ENCODE measurements at places on chromosomes 16 and 17.
A peak's percentile ranks its signal among the peaks of the same experiment; 100 is the strongest.

- DNase-seq = no peak
Measured at GRCh38 chr16:55651841-55652824, 3.7 kb upstream of the SLC6A2 start.

DNA sequence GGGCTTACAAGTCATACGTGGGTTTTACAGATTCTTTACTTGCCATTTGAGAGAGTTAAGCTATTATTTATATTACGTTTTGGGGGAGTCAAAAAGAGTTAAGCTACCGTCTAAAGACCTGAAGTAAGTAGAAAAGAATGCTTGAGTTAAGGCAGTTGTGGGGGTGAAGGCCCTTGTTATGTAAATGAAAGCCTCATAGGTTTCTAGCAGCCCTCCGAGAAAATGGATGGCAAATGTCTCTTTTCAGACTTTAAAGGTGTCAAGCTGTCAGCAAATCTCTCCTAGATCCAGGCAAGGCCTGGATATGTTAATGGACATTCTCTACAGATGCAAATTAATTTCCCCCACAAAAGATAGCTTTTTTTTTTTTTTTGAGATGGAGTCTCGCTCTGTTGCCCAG, 7.2 kb upstream of the EIF4A3 start:
- DNase-seq = no peak

DNA sequence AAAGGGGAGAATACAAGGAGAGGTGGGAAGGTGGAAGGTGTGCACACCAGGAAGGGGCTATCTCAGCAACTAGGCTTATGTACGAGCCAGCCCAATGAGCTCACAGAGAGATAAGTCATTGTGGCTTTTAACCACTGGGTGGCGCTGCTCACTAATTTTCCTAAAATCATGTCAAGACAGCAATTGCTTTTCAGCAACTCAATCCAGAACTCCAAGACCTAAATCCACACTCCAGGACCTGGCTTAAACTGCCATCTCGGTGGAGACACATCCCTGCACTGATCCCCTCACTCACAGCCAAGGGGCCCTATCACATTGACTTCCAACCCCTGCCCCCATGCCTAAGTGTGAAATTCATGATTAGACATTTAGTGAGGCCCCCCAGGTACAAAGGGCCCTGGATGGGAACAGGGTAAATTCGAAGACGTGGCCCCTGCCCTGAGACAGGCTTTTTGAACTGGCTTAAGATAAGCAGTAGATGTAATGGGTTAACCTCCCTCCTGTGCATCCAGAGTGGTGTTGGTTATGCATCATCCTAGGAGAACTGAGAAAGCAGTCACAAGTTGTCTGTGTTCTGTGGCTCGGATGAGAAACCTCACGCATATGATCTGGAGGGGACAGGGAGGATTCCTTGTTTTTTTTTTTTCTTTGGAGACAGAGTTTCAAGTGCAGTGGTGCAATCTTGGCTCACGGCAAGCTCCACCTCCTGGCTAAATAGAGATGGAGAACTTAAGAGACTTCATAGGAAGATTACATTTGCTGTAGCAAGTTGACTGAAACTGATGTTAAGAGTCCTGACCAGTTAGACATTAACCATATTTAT, 11.5 kb downstream of the CCL16 start:
- DNase-seq = peak; percentile 44

DNA sequence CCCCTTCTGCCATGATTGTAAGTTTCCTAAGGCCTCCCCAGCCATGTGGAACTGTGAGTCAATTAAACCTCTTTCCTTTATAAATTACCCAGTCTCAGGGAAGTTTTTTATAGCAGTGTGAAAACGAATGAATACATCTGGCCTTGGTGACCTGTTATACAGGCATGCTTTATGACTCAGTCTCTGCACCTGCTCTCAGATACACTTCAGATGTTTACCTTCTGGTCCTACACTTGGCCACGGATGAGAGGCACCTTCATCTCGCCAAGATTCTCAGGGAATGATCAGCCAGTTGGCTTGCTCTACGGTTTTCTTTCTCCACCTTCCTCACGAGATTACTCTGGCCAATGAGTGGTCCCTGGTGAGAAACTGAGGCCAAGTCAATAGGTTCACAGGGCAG, 304.7 kb downstream of the CA10 start:
- DNase-seq = no peak

- no peak for DNase-seq
Measured at GRCh38 chr17:65867014-65867413, 305.6 kb upstream of the AXIN2 start.

- DNase-seq = no peak
Measured at GRCh38 chr17:39169101-39169500, 3.1 kb upstream of the ARL5C start.

- DNase-seq = no peak
Measured at GRCh38 chr16:6146874-6147425, 1049.4 kb upstream of the EEF2KMT start.

GRCh38 chr17:64213995-64214811, 48.9 kb downstream of the TEX2 start:
- no peak for DNase-seq

DNA sequence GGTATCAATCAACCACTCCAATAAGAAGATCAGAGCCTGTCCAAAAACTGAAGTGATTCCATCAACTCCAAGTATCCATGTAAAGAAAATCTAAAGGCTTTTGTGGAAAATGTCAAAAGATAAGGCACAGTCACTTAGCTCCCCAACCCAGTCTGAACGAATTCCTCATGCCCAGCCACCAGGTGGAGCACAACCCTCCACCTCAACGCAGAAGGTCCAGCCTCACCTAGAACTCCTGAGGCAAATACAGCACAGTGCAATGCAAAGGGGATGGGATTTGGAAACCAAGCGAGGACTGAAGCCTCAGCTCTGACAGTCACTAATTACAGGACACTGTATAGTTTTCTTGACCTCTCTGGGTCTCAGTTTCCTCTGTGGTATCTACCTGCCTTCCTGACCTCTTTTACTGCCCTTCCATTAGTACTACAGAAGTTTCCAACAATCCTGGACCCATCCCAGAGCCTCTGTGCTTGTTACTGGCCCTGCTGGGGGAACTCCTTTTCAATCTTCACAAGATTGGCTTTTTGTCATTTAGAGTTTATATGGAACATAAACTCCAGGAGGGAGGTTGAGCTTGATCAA, 2.0 kb downstream of the NCBP3 start:
- peak; percentile 14 for DNase-seq

DNA sequence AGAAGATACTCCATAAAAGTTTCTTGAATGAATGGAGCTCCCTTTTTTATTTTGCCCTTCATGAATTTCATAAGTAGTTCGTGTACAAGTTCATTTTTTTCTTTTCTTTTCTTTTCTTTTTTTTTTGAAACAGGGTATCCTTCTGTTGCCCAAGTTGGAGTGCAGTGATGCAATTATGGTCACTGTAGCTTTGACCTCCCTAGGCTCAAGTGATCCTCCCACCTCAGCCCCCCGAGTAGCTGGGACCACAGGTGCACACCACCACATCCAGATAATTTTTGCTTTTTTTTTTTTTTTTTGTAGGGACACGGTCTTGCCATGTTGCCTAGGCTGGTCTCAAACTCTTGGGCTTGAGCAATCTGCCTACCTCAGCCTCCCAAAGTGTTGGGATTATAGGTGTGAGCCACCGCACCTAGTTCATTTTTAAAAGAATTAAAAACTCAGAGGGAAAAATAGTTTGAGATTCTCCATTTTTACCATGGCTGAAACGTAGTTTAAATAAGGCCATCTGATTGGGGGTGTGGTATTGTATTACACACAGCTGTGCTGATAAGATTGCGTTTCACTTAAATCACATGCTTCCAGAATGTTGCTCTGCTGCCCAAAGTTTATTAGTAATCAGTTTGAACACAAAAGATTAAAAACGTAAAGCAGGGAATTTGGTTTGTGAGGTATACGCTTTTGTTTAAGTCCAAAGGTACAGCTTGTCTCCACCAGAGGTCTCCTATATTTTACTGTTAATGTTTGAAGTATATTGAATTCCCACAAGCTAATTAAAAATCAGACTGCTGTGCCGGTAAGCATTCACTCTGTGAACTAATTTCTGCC, 154.1 kb downstream of the SOCS1 start:
- DNase-seq = peak; percentile 22

DNA sequence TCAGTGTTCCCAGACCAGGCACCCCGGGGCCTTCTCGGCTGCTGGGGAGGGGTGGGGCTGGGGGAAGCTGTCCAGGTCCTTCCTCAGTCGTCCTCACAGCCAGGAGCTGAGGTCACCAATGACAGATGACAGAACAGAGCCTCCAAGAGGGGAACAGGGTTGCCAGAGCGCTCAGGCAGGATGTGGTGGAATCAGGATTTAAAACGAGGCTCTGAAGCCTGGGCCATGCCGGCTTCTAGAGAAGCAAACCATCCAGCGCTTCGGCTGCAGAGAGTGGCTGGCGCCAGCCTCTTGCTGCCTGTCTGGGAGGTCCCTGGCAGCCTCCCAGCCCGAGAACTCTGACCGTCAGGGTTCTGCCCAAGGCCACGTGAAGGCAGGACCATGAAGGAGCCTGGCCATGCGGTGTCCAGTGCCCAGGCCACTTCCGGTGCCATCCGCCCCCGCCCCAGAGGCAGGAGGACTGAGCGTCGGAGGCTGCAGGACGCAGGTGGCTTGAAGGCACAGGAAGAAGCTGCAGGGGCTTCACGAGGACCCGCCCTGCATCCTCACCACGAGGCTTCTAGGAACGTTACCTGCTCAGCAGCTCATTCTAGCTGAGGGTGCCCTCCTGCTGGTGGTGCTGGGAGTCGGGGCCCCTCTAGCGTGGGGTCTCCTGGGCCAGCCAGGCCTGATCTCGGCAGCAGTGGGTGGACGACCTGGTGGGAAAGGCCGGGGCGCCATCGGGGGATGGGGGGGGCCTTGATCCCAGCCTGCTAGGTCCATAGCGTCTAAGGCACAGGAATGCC, 78.5 kb downstream of the KLHDC4 start:
- DNase-seq = no peak

DNA sequence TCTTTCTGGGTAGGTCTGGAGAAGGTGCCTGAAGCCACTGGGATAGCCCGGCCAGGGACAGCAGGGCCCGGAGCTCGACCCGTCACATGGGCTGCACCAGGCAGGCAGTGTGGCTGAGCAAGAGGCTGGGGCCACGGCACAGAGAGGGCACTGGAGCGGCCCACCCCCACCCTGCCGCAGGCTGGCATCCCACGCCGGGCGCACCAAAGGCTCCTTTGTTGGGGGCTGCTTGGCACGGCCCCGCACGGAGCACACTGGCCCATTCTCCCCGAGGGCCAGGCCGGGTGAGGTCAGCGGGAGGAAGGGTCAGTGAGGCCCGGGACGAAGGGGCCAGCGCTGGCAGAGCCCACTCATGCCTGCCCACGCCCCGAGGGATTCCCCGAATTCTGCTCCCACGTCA, 36.5 kb upstream of the PVALEF start:
- DNase-seq = no peak

DNA sequence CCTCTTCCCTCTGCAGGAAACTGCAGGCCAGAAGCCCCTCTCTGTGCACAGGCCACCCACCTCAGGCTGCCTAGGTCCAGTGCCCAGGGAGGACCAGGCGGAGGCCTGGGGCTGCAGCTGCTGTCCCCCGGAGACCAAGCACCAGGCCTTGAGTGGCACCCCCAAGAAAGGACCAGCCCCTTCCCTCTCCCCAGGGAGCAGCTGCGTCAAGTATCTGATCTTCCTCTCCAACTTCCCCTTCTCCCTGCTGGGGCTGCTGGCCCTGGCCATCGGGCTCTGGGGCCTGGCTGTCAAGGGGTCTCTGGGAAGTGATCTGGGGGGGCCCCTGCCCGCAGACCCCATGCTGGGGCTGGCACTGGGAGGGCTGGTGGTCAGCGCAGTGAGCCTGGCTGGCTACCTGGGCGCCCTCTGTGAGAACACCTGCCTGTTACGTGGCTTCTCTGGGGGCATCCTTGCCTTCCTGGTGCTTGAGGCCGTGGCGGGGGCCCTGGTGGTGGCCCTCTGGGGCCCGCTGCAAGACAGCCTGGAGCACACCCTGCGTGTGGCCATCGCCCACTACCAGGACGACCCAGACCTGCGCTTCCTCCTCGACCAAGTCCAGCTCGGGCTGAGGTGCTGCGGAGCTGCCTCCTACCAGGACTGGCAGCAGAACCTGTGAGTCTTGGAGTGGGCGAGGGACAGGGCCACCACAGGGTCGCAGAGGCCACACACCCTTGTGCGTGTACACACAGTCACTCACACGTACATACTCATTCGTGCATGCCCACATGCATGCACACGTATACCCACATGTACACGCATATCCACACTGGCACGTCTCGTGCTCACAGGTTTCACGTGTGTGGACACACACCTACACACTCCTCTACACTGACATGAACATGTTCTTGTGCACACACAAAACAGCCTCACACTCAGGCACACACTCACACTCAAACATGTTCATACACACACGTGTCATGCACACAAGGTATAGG, 8.3 kb downstream of the TSPAN10 start:
- DNase-seq = no peak

GRCh38 chr16:13439766-13440165, 480.2 kb upstream of the ERCC4 start:
- DNase-seq = no peak

DNA sequence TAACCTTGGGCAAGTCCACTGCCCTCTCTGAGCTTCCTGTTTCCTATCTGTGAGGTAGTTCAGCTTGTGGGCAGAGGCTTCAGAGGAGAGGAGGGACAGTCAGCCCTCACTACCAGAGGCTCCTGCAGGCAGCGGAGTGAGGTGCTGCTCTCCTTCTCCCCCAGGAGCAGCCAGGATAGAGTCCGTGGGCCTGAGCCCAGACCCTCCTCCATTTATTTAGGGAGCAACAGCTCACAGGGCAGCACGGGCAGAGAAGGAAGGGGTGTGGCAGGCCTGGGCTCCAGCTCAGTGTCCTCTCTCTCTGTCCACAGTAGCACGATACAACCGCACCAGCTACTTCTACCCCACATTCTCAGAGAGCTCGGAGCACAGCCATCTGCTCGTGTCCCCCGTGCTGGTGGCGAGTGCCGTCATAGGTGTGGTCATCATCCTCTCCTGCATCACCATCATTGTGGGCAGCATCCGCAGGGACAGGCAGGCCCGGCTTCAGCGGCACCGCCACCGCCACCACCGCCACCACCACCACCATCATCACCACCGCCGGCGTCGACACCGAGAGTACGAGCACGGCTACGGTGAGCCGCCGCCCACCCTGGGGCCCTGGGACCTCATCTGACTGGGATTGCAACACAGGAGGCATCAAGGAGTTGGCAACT, 42.3 kb downstream of the BEAN1 start:
- no peak for DNase-seq

GRCh38 chr17:6461792-6462524, 17.7 kb downstream of the PIMREG start:
- DNase-seq = no peak

DNA sequence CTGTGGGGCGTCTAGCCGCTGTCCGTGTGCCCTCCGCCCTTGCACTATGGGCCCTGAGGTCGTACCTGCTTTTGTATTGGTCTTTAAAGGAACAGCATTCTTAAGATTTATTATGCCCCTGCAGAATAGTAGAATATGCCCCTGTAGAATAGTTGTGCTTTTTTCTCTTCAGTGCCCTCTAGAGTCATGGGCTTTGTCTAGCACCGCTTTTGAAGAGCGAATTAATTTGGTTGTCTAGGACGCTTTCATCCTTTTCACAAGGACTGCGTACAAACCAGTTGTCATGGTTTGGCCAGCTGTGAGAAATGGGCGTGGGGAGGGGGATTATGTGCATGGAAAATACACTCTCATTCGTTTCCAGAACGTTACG, 621 bp downstream of the CEP95 start:
- DNase-seq = peak; percentile 74

GRCh38 chr16:19108409-19109287, 5.1 kb upstream of the ITPRIPL2 start:
- DNase-seq = no peak

- no peak for DNase-seq
Measured at GRCh38 chr16:87123356-87124001, 193.7 kb downstream of the C16orf95 start.
